NCI-H2029 (cell line): ENCODE measurements at places on chromosomes 2 and 18.

GRCh38 chr18:35777039-35777438, 195.4 kb upstream of the RMP24 start:
- DNase-seq = no peak

DNA sequence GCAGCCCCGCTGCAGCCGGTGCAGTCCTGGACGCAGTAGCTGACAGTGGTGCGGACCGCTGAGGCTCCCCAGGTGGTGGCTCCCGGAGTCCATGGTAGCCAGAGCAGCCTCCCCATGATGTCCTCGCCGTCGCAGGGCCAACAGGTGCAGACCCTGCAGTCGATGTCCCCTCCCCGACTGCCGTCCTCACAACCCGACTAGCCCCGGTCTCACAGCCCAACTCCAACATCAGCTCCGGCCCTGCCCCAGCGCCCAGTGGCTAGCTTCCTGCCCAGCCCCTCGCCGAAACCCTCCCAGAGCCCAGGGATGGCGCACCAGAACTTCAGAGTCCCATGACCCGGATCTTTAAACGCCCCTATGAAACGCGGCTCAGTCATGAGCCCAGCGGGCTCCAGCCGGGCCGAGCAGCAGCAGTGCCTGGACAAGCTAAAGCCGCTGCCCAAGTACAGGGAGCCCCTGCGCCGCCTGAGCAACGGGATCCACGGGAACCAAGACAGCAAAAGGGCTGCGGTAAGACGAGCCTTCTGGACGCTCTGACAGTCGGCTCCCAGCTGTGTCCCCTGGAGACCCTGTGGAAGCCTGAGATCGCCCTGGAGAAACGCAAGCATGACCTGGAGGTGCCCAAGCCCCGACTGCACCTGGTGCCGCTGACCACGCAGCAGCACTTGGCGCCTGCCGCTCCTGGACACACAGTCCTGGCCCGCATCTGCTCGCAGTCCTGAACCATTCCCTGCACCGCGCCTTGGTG, 53.8 kb upstream of the TUBA3E start:
- no peak for DNase-seq

DNA sequence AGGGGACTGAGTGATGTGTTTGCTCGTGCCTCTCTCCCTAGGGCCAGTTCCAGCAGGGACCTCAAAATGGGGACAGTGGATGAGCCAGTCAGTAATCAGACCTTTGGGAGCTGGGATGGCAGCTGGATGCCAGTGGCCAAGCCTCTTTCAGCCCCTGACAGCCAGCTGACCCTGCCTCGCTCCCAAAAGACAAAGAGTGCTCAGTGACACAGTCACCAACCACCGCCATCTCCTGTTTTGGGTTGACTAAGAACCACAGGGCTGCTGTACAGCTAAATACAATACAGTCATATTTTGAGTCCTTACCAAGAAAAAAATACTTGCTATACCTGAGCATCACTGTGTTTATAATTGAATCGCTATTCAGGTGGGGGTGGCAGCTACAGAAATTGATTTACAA, 75.7 kb downstream of the POU3F3 start:
- DNase-seq = no peak

- no peak for DNase-seq
These were observed 197.5 kb downstream of the FAM210A start for GRCh38 chr18:13528739-13529392.

- no peak for DNase-seq
These were observed 117.0 kb upstream of the EPAS1 start for GRCh38 chr2:46180189-46180588.

GRCh38 chr2:237867465-237867864, 8.0 kb downstream of the RAMP1 start:
- no peak for DNase-seq

DNA sequence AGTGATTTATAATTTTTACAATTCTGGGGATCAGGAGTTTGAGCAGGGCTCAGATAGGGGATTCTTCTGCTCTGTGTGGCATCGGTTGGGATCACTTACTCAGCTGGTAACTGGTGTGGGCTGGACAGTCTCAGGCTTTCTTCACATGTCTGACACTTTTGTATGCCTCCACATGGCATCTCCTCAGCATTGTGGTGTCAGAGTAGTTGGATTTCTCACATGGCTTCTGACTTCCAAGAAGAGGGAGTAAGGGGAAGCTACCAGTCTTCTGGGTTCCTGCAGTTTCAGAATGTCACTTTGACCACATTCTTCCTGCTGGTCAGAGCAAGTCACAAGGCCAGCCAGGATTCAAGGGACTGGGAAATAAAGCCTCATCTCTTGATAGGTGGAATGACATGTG, 55.6 kb downstream of the NCOA1 start:
- no peak for DNase-seq

GRCh38 chr2:42908518-42909200, 116.3 kb upstream of the HAAO start:
- DNase-seq = no peak

DNA sequence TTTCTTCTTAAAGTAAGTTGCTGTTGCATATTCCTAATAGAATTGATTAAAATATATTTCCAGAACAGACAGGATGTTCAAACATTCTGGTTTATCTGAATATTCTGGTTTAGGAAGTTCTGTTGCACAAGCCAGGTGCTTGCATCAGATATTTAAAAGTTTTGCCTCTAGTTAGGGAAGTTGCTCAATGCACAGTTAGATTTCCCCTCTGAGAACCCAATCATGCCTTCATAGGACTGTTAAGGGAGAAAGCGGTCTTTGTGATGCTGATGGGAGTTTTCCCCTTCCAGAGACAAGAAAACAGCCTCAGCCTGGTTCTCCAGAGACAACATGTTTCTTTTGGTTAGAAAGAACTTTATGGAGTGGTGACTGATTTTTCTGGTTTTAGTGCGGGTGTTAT, 65.6 kb upstream of the REV1 start:
- no peak for DNase-seq

DNA sequence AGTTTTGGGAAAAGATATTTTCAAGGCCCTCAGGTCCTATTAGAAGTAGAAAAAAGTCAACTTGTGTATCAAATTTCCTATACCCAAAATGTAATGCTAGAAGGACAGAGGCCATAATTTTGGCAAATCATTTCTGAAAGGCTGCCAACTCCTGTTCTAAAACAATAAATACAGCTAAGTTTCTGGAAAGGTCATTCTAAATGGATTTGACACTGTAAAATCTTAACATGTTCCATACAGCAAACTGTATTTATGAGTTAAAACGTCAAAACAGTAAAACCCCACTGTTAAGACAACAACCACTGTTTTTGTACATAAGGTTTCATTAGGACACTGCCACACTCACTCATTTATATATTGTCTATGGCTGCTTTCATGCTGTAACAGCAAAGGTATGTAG, 9.7 kb downstream of the FAM98A start:
- DNase-seq = no peak
